ENCODE measurements at places on chromosomes 1 and 21.

DNA sequence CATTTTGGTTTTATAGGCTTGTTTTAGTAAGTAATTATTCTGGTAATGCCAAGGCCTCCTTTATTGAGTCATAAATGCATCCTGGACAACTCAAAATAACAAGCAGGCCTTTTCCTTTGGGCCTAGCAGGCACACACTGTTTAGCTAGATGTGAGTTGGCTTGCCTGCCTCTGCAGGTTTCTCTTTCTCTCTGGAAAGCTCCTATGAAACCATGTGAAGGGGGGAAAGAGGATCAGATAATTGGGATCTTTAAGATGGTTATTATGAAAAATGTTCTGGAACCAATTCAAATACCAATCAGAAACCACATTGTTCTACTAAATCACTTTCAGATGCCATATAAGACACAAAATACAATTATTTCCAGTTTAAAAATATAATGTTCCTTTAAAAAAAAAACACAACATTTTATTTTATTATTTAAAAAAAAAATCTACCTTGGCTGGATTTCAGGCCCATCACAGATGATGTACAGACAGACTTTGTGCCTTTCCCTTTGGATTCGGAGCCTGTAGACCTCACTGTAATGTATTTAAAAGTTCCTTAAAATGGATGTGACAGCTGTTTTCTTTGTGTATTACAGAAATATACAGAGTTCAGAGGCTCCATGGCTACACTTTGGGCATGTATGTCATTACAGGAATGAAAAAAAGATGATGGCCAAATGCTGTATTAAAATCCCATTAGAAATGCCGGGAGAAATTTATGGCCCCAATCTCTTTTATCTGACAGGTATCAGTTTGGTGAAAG is 80.2 kb downstream of the NTMT2 start:
- DNase-seq, result no peak

GRCh38 chr1:54937469-54937868 is 43.0 kb upstream of the TMEM61 start:
- no peak for DNase-seq

DNA sequence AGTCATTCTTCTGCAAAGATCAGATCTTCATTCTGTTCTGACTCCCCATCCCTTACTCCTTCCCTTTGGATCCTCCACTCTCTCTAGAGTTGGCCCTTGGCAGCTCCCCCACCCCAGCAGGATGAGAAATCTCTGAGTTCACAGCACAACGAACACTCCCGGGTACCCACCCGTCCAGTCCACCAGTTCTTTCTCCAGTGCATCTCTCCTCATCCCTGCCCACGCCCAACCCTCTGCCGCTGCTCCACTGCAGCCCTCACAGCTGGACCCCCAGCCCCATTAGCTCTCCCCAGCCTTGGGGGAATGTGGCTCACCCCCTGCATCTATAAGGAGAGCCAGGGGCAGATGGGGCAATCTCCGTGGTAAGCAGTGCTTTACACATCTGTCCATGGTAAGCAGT is 125.7 kb downstream of the MATN1 start:
- DNase-seq, result no peak

DNA sequence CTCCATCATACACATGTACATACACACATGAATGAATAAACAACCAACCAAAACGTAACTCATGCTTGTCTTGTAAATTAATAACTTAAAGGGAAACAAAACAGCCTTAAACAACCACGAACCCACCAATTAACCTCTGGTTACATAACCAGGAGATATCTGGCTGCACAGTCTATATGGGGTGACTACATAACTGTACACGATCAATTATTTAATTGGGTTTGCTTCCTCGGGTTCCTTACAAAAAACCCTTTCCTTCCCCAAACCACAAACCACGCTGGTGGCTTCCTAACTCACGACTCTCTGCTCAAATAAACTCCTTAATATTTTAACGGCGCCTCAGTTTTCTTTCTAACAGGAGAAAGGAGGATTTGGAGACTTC is 744 bp downstream of the ZNF670 start:
- no peak for DNase-seq
